ENCODE measurements at places on chromosomes 7 and 10.

DNA sequence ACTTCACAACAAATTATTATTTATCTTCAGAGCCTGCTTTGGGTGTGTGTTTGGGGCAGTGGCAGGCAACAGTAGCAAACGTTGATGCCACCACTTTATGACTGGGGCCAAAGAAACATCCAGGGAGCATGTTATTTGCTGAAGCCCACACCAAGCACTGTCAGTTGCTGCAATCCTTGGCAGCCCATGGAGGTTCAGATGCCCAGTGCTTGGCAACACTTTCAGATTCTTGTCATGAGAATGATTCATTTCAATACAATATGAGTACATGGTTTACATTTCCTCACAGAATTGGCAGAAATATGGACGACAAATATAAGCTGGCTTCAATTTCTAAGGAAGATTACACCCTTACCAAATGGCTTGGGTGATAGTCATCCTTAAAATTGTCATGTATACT is 46.5 kb upstream of the GLI3 start:
- no peak for DNase-seq

DNA sequence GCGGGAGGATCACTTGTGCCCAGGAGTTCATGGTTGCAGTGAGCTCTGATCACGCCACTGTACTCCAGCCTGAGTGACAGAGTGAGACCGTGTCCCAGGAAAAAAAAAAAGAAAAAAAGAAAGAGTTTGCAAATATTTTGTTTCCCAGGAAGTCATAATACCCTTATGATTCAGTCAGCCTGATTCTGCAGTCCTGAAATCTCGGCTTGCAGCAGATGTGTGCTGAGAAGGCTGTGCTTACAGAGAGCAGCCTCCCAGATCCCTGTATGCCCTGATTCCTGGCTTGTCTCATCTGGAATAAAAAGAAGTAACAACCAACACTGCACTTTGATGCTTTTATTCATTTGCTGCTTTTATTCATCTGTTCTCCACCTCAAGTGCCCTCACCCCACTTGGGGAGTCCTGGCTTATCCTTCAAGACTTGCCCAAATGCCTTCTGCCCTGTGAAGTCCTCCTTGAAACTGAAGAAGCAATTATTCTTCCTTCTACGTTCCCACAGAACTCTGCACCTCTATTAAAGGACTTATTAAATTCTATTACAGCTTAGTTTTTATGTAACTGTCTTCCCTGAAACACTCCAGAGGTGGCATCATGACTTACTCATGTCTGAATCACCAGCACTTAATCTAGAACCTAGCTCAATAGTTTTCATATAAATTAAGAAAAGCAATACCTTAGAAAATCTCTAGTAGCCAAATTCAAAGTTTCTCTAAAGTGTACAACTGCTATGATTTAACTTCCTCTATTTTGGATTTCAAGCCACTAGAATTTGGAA is 27.7 kb upstream of the BPGM start:
- no peak for DNase-seq

DNA sequence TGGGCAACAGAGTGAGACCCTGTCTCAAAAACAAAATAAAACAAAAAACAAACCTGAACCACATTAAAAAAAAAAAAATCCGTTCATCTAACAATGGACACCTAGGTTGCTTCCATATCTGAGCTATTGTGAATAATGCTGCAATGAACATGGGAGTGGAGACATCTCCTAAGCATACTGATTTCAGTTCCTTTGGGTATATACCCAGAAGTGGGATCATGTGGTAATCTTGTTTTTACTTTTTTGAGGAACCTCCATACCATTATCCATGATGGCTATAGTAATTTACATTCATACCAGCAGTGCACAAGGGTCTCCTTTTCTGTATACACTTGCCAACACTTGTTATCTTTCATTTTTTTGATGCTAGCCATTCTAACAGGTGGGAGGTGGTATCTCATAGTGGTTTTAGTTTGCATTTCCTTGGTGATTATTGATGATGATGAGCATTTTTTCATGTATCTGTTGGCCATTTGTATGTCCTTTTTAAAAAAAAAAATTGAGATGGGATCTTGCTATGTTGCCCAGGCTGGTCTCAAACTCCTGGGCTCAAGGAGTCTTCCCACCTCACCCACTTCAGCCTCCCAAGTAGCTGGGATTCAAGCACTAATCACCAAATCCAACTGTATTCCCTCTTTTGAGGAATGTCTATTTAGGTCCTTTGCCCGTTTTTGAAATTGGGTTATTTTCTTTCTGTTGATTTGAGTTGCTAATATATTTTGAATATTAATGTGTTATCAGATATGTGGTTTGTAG is 17.5 kb downstream of the CDK13 start:
- no peak for DNase-seq

DNA sequence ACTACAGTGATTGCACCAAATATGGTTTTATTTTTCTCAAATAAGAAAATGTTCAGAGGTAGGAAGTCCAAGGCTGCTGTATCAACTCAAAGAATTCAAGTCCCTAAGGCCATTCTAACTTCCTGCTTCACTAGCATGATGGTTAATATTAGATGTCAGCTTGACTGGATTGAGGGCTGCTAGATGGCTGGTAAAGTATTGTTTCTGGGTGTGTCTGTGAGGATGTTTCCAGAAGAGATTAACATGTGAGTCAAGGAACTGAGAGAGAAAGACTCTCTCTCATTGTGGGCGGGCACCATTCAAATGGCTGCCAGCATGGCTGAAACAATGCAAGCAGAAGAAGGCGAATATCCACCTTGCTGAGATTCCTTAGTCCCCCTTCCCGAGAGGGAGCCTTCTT is 77.4 kb upstream of the NRBF2 start:
- no peak for DNase-seq

DNA sequence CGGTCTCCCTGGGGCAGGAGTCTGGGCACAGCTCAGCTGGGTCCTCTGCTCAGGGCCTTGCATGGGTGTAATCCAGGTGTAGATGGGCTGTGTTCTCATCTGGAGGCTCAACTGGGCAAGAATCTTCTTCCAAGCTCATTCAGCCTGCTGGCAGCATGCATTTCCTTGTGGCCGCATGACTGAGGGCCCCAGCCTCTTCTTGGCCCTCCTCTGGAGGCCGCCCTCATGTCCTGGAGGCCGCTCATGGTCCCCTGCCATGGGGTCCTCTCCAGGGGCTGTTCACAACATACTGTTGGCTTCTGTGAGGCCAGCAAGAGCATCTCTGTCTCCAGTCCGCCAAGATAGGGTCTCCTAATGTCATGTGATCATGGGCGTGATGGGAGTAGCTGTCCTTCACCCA is 437.5 kb upstream of the FOXK1 start:
- no peak for DNase-seq
